ENCODE measurements at places on chromosomes 3 and 15.

- no peak overlapping the region for H3K27ac ChIP-seq
- H3K4me1 ChIP-seq = peaks cover 22% of the 10 kb centered on the region
- H3K4me3 ChIP-seq = no peak overlapping the region
- no peak for DNase-seq
- no peaks in the 10 kb centered on the region for H3K27me3 ChIP-seq
Measured at GRCh38 chr3:86634361-86634760, 356.6 kb downstream of the VGLL3 start.

- H3K36me3 ChIP-seq = no peaks in the 10 kb centered on the region
- H3K27ac ChIP-seq = no peak overlapping the region
- H3K27me3 ChIP-seq = no peaks in the 10 kb centered on the region
- H3K4me3 ChIP-seq = no peak overlapping the region
- no peak for DNase-seq
Measured at GRCh38 chr15:80456517-80457492, 52.6 kb downstream of the ARNT2 start.

GRCh38 chr3:127068871-127069270, 86.0 kb downstream of the PLXNA1 start:
- no peaks in the 10 kb centered on the region for H3K36me3 ChIP-seq
- H3K4me3 ChIP-seq = no peak overlapping the region
- H3K27ac ChIP-seq = no peak overlapping the region

DNA sequence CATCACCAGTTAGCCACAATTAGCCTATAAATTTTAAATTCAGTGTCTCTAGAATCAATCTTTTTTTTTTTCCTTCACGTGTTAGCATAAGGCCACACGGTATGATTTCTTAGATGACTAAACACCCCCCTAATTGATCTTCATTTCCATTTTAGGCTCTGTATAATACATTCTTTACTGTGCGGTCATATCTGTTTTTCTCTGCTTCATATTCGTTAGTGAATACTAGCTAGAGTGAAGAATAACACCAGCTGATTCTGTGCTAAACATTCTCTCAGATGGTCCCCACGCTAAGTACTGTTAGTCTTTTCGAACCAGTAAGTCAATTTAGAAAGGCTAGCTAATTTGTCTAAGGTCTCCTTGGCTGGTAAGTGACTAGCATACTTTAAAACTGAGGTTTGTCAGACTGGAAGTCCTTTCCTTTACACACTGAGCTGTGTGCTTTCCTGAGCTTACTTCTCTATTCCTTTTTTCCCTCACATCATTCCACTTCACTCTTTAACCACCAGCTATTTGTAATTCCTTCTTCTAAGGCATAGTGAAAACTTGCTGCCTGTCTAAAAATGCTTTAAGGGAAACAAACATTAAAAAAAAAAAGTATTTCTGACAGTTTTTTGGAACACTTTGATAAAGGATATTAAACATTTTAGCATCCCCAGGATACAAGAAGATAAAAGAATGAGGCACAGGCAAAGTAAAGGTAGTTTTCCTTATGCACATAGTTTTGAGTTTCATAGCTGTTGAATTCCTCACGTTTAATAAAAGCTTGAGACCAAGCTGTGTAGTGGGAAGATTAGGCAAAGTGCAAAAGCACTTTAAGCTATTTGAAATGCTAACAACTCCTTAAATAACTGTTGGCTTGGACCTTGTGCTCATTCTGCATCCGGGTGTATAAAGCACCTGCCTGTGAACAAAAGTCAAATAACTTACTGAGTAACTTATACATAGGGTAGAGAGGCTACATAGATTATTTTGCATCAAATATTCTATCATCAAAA, 17.1 kb downstream of the ZFAND6 start:
- H3K27me3 ChIP-seq = no peaks in the 10 kb centered on the region
- peaks cover 5% of the 10 kb centered on the region for H3K36me3 ChIP-seq
- DNase-seq = no peak
- H3K4me3 ChIP-seq = peak overlapping the region; percentile 12

DNA sequence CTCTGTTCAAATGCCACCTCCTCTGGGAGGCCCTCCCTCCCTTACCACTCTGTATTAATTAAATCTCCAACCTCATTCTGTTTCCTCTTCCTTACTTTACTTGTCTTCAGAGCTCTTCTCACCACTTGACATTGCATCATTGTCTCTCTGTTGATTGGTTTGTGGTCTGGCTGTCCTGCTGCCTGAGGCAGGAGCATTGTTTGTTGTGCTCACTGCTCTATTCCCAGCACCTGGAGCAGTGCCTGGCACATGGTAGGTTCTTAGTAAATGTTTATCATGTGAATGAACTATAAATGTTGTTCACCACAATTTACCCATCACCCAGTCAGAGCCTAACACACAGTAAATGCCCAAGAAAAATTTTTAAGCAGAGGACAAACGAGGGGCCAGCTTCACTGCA, 6.7 kb upstream of the BFSP2 start:
- no peak overlapping the region for H3K27ac ChIP-seq
- no peaks in the 10 kb centered on the region for H3K27me3 ChIP-seq
- H3K36me3 ChIP-seq = peaks cover 3% of the 10 kb centered on the region
- no peak for DNase-seq

- 0 out of 2 replicates have a peak, but pooled peaks cover 3% of the 10 kb centered on the region for H3K4me1 ChIP-seq
- no peak for DNase-seq
- no peak overlapping the region for H3K4me3 ChIP-seq
- no peaks in the 10 kb centered on the region for H3K27me3 ChIP-seq
- H3K36me3 ChIP-seq = peaks cover 6% of the 10 kb centered on the region
Measured at GRCh38 chr3:39064646-39065045, 12.8 kb downstream of the WDR48 start.

DNA sequence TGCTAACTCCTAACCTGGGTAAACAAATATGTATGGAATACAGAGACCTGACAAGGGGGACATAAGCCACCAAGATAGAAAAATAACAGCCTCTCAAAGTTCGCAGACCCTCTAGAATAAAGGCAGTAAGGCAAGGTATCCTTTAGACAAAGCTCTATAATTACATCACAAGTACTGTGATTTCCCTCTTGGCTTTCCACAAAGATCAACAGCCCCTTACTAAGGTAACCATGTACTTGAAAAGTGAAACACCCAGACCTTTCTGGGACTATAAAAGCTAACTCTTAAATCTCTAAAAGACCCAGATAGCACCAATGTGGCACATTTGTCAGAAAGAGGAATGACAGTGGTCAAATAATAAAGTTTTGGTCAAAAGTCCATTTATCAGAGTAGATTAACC, 51.9 kb downstream of the TBL1XR1 start:
- peak overlapping the region; percentile 5 for H3K27ac ChIP-seq
- no peak for DNase-seq

DNA sequence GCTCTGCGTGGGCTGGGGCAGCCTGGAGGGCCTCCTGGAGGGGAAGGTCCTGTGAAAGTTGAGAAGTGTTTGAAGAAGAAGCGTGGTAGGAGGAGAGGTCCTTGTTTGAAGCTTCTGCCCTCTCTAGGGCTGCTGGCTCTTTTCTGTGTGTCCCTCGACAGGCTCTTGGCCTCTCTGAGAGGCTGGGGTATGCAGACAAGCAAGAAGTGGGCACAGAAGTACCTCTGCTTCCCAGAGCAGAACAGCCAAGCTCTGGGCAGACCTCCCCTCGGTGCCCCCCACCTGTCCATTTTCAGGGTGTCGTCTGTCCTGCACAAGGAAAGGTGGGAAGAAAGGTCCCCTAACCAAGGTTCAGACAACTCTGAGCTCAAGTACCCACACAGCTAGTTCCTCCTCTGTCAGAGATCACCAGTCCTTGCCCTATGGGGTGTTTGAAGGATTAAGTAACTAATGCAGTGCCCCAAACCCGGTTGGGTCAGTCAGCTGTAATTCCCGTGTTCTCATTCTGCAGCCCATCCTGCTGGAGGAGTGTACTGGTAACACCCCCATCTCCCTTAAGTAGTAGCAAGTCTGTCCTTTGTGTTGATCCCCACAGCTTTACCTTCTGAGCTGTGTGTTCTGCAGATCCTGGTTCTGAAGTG, 6.3 kb downstream of the CSK start:
- no peaks in the 10 kb centered on the region for H3K36me3 ChIP-seq
- H3K27me3 ChIP-seq = no peaks in the 10 kb centered on the region
- no peak for DNase-seq
- 0 out of 2 replicates have a peak overlapping the region, but pooled peaks have one; percentile 24 for H3K4me3 ChIP-seq

GRCh38 chr3:279325-279724, 82.8 kb downstream of the CHL1 start:
- H3K27me3 ChIP-seq = peaks cover 3% of the 10 kb centered on the region
- no peaks in the 10 kb centered on the region for H3K4me1 ChIP-seq
- H3K27ac ChIP-seq = no peak overlapping the region
- peaks cover 65% of the 10 kb centered on the region for H3K36me3 ChIP-seq

- no peak overlapping the region for H3K27ac ChIP-seq
- no peak for DNase-seq
- H3K27me3 ChIP-seq = peaks cover 8% of the 10 kb centered on the region
- no peak overlapping the region for H3K4me3 ChIP-seq
- H3K36me3 ChIP-seq = peaks cover 19% of the 10 kb centered on the region
Measured at GRCh38 chr3:100221159-100221558, 39.6 kb upstream of the TBC1D23 start.

DNA sequence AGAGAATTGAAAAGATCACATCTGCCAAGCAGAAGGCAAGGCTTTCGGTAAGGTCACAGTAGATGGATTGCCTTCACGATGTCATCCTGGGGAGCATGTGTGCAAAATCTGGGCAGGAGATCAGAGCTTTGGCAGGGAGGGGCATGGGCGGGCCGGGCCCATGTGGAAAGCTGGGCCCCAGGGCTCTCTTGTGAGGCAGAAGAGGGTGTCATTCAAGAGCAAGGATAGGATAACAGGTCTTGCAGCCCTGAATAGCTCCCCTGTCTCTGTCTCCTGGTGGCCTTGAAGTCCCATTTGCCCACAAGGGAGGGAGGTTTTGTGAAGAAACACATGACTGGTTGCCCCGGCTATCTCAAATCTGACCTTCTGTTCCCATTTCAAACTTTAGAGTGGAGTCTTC, 172.0 kb downstream of the OPA1 start:
- no peaks in the 10 kb centered on the region for H3K4me1 ChIP-seq
- DNase-seq = no peak
- no peaks in the 10 kb centered on the region for H3K36me3 ChIP-seq
- H3K4me3 ChIP-seq = no peak overlapping the region

DNA sequence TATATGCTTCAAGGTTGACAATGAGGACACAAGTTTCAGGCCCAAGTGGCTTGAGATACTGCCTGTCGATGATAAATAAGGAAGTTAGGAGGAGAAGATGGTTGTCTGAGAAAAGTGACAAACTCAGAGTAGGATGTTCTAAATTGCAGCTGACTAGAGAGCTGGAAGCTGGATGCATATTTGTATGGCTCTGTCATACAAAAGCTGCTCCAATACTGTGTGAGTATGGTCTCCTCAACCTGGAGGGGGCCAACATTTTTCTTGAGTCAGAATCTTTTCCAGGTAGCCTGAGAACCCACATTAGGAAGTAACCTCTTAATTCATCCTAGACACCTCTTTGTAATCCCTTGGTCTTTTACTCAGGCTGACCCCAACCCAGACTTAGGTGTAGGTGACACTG, 28.4 kb upstream of the TPRG1 start:
- H3K4me3 ChIP-seq = no peak overlapping the region
- peaks cover 11% of the 10 kb centered on the region for H3K4me1 ChIP-seq
- no peaks in the 10 kb centered on the region for H3K27me3 ChIP-seq
- H3K27ac ChIP-seq = no peak overlapping the region
- H3K36me3 ChIP-seq = no peaks in the 10 kb centered on the region
- no peak for DNase-seq

DNA sequence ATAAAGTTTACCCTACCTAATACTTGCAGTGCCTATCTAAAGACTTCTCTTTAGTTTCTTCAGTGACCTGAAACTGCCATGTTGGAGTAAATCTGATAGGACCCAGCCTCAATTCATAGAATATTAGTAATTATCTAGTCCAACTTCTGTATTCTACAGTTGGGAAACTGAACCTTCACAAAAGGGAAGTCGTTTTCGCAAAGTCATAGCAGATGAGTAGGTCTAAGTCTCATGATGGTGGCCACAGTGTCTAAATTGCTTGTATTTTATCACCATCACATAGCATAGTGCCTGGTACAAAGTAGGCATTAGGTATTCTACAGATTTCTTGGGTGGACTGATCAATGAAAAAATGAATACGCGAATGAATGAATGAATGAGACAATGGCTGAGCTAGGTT, 8.4 kb downstream of the GMNC start:
- H3K4me3 ChIP-seq = no peak overlapping the region
- peaks cover 32% of the 10 kb centered on the region for H3K27me3 ChIP-seq
- no peak overlapping the region for H3K27ac ChIP-seq
- no peak for DNase-seq
- H3K36me3 ChIP-seq = no peaks in the 10 kb centered on the region

Measured in WTC11 (cell line).